ENCODE measurements at places on chromosomes 1 and 21.

- no peak for DNase-seq
These were observed 40.2 kb upstream of the PBX1 start for GRCh38 chr1:164518692-164519332.

- DNase-seq = no peak
These were observed 78.7 kb downstream of the FH start for GRCh38 chr1:241440904-241441303.

DNA sequence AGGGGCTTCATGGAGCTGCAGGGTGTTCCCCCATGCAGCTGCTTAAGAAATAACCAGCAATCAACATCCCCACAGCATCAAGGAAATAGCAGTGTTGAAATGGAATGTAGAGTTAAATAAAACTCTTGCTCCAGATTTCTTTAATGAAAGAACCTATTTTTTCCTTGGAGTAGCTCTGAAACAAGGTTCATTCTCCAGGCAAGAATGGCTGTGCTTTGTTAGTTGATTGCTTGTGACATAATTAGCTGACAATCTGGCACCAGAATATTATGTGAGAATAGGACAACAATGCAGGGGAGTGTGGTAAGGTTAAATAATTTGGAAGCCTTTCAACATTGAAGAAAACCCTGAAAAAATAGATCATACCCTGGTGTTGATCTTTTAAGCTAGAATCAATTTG is 254.2 kb upstream of the RRP15 start:
- DNase-seq = no peak

DNA sequence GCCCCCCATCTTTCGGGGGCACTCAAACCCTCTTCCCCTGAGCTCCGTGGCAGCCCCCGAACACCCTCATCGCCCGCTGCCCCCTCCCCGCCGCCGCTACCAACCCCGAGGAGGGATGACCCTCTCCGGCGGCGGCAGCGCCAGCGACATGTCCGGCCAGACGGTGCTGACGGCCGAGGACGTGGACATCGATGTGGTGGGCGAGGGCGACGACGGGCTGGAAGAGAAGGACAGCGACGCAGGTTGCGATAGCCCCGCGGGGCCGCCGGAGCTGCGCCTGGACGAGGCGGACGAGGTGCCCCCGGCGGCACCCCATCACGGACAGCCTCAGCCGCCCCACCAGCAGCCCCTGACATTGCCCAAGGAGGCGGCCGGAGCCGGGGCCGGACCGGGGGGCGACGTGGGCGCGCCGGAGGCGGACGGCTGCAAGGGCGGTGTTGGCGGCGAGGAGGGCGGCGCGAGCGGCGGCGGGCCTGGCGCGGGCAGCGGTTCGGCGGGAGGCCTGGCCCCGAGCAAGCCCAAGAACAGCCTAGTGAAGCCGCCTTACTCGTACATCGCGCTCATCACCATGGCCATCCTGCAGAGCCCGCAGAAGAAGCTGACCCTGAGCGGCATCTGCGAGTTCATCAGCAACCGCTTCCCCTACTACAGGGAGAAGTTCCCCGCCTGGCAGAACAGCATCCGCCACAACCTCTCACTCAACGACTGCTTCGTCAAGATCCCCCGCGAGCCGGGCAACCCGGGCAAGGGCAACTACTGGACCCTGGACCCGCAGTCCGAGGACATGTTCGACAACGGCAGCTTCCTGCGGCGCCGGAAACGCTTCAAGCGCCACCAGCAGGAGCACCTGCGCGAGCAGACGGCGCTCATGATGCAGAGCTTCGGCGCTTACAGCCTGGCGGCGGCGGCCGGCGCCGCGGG is 837 bp downstream of the FOXD3 start:
- DNase-seq = no peak

- no peak for DNase-seq
These were observed 89.4 kb upstream of the UBE2U start for GRCh38 chr1:64114012-64114525.

DNA sequence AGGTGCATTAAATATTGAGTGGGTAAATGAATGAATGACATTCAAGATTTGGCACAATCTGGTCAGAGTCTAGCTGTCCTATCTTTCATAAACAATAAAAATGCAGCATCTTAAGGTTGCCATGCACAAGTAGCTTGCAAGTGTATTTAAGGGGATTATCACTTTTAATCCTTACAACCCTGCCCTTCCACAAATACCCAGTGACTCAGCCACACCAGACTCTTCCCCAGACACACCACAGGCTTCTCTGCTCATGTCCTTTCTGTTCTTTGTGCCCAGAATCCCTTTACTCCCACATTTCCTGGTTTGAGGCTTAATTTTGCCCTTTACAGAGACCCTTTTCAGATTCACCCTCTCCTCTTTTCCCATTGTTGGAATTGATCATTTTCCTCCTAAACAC is 59.8 kb downstream of the KIRREL1 start:
- peak; percentile 34 for DNase-seq

DNA sequence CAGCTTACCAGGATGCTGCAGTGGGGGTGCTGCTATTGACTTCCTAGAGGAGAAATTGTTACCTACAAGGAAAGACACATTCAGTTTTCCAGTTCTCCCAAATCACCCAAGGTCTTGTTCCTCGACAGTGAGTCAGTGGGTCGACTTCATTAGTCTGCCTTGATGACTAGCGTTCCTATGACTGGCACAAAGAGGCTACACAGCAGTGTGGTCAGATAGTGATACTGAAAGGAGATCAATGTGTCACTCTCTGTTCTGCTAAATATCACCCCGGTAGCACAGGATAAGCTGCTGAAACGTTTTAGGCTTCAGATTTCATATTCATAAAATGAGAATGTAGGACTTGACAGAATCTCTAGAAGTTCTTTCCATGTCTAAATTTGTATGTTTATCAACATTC is 357.4 kb downstream of the LMX1A start:
- DNase-seq = no peak

GRCh38 chr1:157781048-157781447 is 4.1 kb upstream of the FCRL2 start:
- no peak for DNase-seq

DNA sequence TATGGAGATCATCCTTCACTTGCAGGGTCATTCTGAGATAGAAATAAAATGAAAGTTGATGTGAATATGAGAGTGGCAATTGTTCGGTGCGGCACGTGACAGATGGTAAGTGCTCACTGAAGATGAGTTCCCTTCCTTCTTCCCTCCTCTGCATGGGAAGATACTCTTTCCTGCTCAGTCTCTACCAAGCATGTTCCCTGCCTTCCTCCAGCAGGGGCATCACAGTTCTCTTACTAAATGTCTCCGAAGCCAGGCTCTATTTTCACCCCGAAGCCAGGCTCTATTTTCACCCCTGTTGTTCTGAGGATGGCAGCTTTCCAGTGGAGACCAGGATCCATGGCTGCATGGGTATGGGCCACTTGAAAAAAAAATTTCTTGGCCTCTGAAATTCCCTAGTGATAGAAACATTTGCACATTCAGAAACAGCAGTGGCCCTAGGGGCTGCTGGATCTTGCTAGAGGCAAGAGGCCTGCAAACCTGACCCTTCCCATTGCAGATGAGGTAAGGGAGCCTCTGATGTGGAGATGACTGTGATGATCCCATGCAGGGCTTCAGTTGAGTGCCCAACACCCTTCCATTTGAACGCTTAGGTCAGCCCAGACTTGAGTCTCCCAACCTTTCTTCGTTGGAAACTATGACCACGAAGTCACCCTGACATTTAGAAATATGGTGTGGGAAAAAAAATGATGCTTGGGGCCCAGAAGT is 123.7 kb upstream of the HMGB4 start:
- DNase-seq = no peak

DNA sequence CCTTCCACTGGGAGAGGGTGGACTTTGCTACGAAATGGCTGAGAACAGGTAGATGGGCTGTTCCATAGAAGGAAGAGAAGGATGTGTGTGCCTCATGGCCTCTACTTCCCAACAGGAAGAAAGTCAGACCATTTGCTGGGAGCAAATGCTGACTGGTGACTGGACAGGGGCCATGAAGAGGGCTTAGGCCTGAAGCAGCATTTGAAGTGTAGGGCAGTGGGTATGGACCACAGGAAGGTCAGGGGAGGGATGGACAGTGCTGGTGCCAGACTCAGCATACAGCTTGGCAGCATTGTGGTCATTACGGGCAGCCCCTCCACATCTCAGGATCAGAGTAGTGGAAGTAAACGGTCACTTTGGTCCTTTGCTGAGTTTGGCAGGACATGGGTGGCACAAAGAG is 275.7 kb downstream of the MATN1 start:
- no peak for DNase-seq

DNA sequence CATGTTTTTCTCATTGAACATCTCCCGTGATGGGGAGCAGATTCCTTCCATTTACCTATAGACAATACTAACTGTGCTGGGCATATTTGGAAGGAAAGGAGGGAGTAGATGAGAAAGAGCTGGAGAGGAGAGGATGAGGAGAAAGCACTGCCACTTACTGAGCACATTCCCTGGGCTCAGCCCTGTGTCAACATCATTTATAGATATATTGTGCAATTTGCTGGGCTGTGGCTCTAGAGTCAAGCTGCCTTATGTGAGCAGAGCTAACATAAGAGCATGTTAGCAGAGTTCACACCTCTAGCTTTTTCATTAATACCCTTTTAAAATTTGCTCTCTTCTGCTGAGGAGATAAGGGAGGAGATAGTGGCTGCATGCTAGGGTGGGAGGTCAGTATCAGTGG is 22.3 kb upstream of the CD53 start:
- no peak for DNase-seq

GRCh38 chr1:82197606-82198005 is 396.9 kb downstream of the ADGRL2 start:
- no peak for DNase-seq

- no peak for DNase-seq
These were observed 26.3 kb upstream of the NHLH2 start for GRCh38 chr1:115867216-115867615.

DNA sequence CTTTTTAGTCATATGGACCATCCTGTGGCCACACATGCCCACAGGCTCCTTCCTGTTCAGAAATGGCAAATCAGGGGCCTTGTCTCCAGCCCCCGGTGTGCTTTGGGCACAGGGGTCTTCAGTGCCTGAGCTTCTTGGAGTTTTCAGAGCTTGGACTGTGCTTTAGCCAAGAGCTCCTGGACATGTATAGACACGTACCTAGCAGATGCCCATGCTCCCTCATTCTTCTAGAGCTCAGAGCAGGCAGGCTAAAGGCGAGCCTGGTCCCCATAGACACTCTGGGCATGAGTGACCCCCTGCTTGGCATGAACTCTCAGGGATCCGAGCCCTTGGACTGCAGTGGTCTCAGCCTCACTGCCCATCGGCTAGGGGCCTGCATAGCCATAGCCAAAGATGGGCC is 106.8 kb downstream of the EPHB2 start:
- DNase-seq = no peak

- no peak for DNase-seq
These were observed 72.0 kb downstream of the GDAP2 start for GRCh38 chr1:117857418-117857817.

DNA sequence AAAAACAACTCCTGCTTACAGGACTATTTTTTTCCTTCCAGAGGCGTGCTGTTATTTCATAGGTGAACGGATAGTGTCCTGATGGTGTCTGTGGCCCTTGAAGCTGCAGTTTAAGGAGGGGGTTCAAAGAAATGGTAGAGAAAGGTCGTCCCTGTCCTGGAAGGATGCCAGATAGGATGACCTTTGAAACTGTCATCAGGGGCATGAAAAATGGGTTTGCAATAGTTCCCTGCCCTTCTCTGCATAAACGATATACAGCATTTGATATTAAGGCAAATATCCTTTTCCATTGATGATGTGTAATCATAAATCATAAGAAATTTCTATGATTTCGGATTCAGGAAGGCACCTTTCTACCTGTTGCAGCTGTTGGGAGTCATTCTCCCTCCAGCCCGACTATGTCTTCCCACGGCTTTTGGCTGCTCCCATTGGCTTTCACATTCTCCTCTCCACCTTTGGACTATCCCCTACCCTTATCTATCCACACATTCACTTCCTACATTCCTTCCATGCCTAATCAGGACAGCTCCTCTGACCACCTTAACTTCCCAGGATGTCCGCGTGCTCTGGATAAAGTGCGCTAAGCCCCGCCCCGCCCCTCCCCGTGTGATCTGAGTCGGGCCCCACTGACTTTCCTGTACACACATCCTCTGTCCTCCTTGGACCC is 209.8 kb downstream of the DISC1 start:
- no peak for DNase-seq

DNA sequence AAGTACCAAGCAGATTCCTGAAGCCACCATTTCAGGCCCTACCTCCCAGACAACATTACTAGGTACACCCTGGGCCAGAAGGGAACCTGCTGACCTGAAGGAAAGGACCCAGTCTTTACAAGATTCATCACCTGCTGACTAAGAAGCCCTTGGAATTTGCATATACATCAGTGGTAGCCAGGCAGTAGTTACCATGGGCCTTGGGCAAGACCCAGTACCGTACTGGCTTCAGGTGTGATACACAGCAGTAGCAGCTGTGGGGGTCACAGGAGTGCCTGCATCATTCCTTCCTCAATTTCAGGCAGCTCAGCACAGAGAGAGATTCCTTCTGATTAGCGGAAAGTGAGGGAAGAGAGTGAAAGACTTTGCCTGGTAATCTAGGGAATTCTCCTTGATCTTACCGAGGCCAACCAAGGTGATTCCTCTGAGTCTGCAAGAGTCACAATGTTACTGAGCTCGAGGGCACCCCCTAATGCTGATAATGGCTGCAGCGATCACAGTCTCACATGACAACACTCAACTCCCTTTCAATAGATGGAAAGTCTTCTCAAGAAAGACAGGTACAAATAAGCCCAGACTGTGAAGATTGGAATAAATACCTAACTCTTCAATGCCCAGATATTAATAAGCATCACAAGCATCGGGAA is 22.0 kb upstream of the UHMK1 start:
- no peak for DNase-seq

DNA sequence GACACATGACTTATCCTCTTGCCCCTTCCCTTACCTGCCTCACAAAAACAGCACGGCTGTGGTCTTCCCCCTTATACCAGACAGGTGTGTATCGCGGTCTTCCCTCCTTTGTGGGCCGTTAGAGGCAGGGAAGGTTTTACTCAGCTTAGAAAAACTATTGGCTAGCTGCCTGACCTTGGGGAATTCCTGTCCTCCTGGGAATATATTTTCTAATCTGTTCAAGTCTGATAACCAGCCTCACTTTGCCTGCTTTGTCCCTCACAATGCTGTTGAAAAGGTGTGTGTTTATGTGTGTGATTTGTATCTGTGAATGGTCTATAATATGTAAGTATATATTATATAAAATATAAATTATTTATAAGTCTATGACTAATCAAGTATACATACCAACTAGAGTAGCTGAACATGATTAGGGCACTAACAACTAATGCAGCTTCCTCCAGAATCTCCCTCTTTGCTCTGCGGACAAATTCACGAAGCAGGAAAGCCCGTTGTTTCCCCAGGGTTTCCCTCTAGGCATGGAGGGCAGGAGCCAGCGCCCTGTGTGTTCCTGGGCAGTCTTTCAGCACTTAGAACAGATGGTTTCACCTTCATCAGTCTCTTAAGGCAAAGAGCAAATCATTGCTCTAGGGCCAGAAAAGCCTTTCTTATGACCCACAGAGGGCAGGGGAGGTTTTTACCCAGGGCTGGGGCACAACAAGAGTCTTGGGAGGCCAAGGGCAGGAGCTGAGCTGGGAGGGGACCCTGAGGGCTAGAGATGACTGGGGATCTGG is 25.6 kb downstream of the SLC26A9 start:
- no peak for DNase-seq

GRCh38 chr1:6627841-6628545 is 3.3 kb downstream of the THAP3 start:
- DNase-seq = no peak

- no peak for DNase-seq
These were observed 76.8 kb upstream of the ATF3 start for GRCh38 chr1:212531796-212532195.

Data from fibroblast of skin of scalp (primary cell).